ENCODE measurements at places on chromosomes 11 and 22.
A peak's percentile ranks its signal among the peaks of the same experiment; 100 is the strongest.

- DNase-seq: peak; percentile 63
Measured at GRCh38 chr11:64007629-64008282, 21.5 kb downstream of the OTUB1 start.

DNA sequence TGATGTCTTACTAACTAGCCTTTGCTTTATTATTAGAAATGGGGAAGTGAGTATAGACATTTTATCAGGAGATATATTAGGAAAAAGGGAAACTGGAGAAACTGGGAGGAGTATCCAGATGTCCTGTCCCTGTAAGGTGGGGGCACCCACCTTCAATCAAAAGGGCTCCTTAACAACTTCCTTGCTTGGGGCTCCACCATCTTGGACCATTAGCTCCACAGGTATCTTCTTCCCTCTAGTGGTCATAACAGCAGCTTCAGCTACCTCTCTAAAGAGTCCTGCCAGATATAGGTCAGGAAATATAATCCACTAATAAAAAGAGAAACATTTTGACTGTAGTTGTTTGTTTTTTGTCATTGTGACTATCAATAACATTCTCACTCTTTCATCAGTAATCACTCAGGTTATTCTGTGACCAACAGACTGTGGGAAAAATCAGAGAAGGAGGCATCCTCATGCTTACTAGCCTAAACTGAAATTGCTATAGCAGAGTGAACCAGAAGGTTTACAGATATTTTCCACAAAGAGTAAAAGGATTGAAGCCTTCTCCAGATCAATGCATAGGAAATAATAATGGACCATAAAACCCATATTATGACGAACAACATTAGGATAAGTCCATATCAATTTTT is 10.4 kb downstream of the OR51B4 start:
- peak; percentile 23 for DNase-seq

- peak; percentile 95 for DNase-seq
Measured at GRCh38 chr11:925496-926301, at the start of gene AP2A2. TSS of gene AP2A2 (plus strand) at chr11:925870. CDS start at chr11:926022, 152 bp downstream.

DNA sequence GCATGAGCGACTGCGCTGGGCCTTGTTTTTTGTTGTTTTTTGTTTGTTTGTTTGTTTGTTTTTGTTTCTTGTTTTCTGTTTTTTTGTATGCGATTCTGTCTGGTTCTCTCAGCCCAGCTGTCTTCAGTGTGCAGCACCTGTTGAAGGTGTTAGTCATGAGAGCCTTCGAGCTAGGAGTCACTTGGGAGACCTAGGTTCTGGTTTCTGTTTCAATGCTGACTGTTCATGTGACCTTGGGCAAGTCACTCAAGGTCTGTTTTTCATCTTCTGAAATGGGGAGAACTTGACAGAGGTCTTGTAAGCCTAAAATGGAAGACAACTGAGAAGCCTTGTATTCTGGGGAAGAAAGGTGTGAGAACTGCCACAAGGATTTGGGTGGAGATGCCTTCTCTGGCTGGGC is 1.8 kb downstream of the DCPS start:
- no peak for DNase-seq

DNA sequence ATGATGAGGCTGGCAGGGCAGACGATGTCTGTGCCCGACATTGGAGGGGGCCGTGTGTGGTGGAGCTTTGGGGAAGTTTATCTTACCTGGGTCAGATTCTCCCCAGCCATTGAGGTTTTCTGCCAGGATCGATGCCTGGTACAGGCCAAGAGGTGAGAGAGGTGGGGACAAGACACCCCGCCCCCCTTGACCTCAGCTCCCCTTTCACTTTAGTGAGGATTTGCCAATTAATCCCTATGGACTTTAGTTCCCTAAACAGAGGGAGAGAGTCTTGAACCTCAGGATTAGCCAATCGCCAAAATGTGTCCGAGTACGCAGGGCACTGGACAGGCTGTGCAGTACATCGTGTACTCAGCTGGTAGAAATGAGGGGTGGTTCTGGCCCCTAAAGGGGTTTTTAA is 541 bp downstream of the HORMAD2 start:
- DNase-seq: no peak
